ENCODE measurements at places on chromosomes 2 and 18.

DNA sequence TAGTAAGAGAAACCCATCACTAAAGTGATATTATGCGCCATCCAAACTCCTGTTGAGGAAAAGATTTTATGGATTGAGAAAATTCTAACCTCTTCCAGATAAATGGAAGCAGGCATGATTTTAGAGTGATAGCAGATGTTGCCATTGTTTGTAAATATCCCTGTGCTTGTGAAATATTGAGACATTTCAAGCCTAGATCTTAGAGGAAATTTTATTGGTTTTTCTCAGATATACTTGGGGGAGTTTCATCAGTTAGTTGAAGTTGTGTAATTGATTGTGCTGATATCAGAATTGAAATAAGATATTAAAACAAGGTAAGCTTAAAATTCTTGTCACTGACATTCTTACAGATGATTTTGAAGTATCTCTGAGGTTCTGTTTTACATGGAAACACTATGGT is 390.9 kb upstream of the FANCL start:
- no peak for DNase-seq

DNA sequence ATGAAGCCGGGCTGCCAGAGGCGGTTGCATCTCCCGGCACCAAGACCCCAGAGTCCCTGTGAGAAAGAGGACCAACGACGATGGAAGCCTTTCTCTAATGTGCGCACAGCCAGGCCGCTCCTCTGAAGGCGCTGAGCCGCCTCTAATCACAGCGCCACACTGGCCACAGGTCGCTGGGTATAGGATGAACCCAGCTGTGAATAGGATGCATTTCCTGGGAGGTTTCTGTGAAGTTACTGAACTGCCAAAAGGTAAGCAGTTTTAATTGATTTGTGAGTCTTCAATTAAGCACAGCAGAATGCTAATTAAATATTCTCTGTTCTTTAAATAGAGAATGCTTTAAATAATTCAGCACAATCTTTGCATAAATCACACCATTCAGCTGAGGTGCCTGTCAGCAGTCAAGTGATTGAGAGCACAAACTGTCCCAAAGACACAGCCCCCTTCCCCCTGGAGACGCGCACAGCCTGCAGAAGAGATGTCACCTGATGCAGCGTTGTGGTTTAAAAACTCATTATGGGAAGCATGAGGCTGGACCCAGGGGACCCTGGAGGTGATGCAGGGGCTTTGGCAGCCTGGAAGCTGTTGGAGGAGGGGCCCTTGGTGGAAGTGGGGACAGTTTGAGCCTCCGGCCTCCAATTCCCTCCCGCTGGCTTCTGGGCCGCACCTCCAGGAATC is 98.1 kb downstream of the RTP5 start:
- DNase-seq: no peak

DNA sequence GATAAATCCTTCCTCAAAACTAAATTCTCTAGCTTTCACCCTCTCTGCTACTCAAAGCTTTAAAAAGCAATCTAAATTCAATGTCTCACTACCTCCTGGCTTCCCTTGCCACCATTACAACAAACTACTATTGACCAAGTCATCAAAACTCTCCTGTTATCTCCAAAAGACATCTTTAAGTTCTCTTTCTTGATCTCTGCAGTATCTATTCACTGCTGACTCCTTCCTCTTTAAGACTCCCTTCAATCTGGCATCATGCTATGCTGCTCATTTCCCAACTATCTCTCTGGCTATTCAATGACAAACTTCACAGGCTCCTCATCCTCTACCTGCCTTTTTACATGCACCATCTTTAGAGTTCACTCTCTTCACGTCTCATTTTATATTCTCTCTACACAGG is 5.9 kb downstream of the PPP3R1 start:
- DNase-seq: peak; percentile 76

DNA sequence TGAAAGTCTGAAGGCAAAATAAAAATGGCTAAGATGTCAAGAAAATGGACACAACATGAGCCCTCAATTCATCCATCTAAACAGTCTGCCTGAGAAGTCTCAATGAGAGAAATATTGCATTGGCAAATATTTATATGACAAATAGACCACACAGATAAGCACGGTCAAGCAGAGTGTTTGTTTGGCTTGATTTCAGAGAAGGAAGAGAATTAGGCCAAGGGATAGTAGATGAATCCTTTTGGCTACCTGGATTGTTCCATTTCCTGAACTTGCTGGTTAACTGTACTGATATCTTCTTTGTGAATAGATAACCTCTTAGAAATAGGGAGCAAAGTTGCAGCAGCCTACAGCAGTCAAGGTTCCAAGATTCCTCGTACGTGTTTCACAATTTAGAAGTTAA is 129.6 kb downstream of the RBMS1 start:
- DNase-seq: no peak

GRCh38 chr2:22481486-22482259 is 903.3 kb upstream of the KLHL29 start:
- no peak for DNase-seq

- no peak for DNase-seq
These were observed 64.5 kb downstream of the ROCK1 start for GRCh38 chr18:21047126-21047525.

- DNase-seq: no peak
These were observed 153.7 kb upstream of the VRK2 start for GRCh38 chr2:57892920-57893319.

GRCh38 chr2:195428673-195429072 is 228.4 kb upstream of the SLC39A10 start:
- DNase-seq: peak; percentile 37

All from bone marrow (tissue), 2 donors.